ENCODE measurements at places on chromosomes 12 and 14. TPM values are rescaled to one million over a fixed set of nuclear protein-coding genes. Genes with fewer than 3 reads are reported as not detected.

- DNase-seq, result no peak
Measured at GRCh38 chr14:104131968-104132732, 6.2 kb upstream of the KIF26A start.

DNA sequence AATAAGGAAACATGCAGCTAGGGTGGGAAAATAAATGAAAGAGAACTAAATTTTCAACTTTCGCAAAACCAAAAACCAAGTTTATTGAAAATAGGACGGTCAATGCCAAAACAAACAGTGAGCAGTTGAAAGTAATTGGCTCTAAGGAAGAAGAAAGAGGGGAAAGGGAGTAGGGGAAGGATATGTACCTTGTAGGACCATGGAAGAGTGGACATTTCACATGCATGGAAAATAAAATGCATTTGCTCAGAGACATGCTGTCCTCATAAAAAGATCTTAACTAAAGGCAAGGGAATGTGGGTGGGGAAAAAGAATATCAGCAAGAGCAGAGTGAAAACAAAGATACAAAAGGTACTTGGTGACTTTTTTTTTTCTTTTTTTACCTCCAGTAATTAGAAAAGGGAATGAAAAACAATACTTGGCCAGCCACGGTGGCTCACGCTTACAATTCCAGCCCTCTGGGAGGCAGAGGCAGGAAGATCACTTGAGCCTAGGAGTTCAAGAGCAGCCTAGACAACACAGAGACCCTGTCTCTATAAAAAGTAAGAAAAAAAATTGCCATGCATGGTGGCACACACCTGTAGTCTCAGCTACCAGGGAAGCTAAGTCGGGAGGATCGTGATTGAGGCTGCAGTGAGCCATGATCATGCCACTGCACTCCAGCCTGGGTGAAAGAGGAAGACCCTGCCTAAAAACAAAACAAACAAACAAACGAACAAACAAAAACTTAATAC lies 6.6 kb downstream of the TXNDC16 start:
- DNase-seq, result no peak

The CEBPE gene
- total RNA-seq, result 0.19 TPM

The SLC25A47 gene
- not detected for total RNA-seq

The RASSF9 gene
- not detected for total RNA-seq

The KLRF1 gene
- not detected for total RNA-seq

The TAS2R42 gene
- total RNA-seq, result not detected

The NRXN3 gene
- not detected for total RNA-seq

- DNase-seq, result no peak
Measured at GRCh38 chr12:65205886-65206285, 36.5 kb downstream of the LEMD3 start.

DNA sequence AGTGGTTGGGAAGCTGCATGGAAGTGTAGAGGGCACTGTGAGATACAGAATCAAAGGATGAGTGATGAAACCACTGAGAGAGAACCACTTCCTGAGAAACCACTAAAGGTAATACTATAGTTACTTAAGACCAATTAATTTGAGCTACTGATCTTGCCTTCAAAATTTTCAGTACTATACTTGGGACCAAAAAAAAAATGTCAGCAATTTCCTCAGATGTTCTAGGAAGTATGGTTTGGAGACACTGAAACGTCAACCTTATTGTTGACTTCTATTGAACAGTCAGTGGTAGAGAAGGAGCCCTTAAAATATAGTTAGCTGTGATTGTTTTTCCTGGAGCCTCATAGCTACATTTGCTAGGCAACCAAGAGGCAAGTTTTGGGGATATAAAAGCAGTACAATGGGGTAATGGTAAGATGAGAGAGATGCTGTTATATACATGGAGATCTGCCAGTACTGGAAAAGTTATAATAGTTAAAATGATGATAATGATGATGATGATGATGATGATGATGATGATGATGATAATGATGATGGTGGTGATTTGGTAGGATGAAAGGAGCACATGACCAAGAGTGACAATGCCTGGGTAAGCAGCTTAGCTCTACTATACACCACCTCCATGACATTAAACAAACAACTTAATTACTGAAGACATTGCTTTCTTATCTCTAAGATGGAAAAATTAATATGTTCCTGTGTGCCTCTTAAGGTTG lies 300.9 kb upstream of the G2E3 start:
- no peak for DNase-seq

- DNase-seq, result peak; percentile 94
Measured at GRCh38 chr12:124453419-124454351, 113.7 kb downstream of the NCOR2 start.

GRCh38 chr12:123951467-123951866 lies 21.2 kb downstream of the CCDC92 start:
- DNase-seq, result no peak

- DNase-seq, result no peak
Measured at GRCh38 chr12:41013881-41014642, 174.1 kb upstream of the PDZRN4 start.

DNA sequence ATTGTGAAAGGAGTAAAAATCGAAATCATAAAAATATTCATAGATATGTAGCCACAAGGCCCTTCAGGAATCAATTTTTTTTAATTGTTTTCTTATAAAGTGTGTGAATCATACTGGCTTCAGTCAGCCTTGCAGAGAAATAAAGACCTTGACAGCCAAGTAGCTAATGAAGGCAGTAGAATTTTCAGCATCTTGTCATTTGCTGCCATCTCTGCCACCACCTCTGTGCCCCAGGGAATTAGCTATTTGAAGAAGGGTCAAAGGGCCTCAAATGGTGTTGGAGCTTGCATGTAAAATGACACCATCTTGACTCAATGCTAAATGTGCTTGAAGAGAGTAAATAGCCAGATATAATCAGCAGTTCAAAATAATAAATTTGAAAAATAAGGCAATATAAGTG lies 359.4 kb upstream of the DCN start:
- DNase-seq, result no peak

- no peak for DNase-seq
Measured at GRCh38 chr14:75196064-75196463, 19.7 kb upstream of the TMED10 start.

DNA sequence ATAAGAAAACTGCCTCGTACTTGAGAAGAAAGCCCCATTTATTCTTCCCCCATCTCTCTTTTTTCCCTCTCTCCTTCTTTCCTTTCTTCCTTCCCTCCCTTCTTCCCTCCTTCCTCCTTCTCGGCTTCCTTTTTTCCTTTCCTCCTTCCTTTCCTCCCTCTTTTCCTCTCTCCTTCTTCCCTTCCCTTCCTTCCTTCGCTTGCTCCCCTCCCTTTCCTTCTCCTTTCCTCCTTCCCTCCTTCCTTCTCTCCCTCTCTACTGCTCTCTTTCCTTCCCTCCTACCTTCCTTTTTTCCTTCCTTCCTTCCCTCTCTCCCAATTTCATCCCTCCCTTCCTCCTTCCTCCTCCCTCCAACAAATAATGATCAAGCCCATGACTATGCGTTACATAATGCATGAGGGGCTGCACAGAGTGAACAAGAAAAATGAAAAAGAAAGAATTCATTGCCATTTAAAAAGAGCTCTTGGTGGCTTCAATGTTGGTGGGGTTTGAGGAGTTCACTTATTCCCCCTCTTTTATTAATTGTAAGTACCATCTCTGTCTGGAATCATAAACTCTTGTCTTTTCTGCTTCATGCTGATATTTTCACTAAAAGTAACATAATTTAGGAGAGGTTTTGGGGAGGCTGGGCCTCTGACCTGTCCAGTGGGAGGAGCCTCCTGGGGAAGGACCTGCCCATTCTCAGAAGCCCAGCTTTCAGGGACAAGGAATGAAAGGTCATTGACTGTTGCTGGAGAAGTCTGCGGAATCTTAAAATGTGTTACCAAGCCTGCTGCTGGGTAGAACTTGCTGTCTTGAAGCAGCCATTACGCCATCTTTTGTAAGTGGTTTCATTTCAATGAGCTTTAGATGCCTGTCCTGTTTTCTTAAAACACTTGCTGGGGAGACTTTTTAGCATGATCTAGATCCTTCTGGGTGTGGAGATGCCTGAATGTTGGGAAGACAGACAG lies 144.3 kb downstream of the CHST11 start:
- DNase-seq, result no peak

- DNase-seq, result no peak
Measured at GRCh38 chr12:113766131-113766878, 199.8 kb downstream of the RBM19 start.

- no peak for DNase-seq
Measured at GRCh38 chr12:81257947-81258551, 180.2 kb downstream of the ACSS3 start.

The BCL2L14 gene
- 11.5 TPM for total RNA-seq

The DENR gene
- 58.2 TPM for total RNA-seq

GRCh38 chr14:35393826-35394225 lies 10.7 kb downstream of the NFKBIA start:
- DNase-seq, result no peak

DNA sequence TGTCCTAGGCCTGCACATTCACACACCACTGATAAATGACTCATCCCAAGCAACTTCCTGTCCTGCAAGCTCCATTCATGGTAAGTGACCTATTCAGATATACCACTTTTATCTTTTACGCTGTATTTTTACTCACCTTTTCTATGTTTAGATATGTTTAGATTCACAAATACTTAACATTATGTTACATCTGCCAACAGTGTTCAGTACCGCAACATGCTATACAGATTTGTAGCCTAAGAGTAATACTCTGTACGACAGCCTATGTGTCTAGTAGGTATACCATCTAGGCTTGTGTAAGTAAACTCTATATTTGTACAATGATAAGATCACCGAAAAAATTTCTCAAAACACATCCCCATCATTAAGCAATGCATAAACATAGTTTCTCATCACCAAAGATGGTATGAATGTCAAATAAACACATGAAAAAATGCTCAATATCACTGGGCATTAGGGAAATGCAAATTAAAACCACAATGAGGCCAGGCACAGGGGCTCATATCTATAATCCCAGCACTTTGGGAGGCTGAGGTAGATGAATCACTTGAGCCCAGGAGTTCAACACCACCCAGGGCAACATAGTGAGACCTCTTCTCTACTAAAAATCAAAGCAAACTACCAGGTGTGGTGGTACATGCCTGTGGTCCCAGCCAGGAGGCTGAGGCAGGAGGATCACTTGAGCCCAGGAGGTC lies 20.7 kb downstream of the ATXN2 start:
- no peak for DNase-seq

- no peak for DNase-seq
Measured at GRCh38 chr12:128052331-128052730, 214.6 kb upstream of the TMEM132C start.

The PELI2 gene
- 6.6 TPM for total RNA-seq

DNA sequence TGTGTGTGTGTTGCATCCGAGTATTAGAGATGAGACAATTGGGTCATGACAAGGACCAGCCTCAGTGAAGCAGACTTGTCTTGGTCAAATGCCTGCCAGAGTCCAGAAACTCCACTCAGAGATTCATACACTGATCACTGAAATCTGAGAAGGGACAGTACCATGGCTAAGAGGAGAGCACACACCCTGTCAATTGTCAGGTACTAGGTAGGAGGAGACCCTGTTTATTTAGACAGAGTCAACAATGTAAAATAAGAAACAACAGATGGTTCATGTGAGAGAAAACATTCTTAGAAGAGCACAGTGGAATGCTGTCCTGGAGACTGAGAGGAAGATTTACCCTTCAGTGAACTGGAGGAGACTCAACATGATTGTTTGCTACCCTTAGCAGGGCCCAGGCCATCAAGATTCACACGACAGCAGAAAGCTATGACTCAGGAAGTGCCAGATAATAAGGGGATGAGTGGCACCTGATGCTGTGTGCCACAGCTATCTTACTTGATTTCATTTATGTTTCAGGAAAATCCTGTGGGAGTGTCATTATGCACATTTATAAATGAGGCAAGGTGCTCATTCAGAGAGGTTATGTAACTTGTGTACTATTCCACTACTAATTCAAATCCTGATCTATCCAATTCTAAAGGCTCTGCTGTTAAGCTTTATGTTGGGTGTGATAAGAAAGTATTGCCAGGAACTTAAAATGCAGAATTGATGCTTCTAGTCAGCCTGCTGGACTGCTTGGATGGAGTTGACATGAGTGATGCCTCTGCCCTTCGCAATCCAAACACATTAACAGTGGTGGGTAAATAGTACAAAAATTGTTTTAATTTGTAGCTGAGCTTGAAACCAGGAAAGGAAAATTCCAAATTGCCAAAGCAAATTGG lies 136.6 kb upstream of the NEDD1 start:
- no peak for DNase-seq

DNA sequence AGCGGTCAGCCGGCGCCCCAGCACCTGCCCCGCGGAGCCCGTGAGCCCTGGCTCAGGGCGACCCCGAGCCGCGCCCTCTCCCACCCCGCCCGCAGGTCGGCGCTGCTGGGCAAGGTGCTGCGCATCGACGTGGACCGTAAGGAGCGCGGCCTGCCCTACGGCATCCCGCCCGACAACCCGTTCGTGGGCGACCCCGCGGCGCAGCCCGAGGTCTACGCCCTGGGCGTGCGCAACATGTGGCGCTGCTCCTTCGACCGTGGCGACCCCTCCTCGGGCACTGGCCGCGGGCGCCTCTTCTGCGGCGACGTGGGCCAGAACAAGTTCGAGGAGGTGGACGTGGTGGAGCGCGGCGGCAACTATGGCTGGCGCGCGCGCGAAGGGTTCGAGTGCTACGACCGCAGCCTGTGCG lies 14.4 kb downstream of the HHIPL1 start:
- DNase-seq, result peak; percentile 12

DNA sequence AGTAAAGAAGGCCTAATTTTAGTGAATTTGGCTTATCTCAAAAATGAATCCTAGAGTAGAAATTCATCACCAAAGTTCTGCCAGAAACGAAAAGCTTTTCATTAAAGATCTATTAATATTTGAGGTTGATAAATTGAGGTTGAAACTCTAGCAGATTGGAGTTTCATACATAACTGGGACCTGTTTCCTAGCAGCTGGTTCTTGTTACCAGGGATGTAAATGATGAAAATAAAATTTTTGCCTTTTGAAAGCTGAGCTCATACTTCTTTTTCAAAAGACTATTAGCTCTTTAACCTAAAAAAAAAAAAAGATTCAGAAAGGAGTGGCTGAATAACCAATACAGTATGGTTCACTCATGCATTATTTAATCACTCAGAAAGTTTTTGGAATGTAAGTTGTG lies 98.3 kb downstream of the PTGER2 start:
- DNase-seq, result no peak

- DNase-seq, result no peak
Measured at GRCh38 chr12:15059123-15059522, 86.3 kb downstream of the PDE6H start.

DNA sequence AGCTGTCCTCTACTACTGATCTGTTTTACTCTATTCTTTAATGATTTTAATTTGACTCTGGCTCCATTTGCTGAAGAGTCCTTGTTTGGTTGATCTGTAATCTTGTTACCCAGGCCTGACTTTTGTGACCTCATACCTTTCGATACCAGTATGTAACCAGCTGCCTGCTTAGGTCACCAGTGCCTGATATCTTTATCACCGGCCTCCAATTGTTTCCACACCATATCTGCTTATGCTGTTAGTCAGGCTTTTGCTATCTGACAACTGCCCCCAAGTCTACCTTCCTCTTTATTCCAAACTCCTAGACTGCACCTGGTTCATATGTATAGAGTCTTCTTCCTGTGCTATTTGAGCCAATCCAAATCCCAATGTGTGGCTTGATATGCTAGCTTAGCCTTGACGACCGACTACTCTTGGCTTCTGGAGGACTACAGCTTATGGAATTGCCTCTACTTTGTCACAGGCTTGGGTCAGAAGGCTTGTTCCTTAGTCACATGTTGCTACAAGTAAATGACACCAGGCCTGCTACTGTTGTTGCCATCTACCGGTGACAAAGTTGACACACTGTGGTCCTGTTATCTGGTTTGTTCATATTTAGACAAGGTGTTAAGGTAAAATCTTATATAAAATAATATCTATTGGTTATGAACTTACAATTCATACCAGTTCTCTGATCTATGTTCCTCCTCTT lies 193.9 kb downstream of the TRHDE start:
- DNase-seq, result no peak

GRCh38 chr12:122457627-122458026 lies 35.2 kb upstream of the CLIP1 start:
- no peak for DNase-seq

- no peak for DNase-seq
Measured at GRCh38 chr14:97458255-97458654, 661.1 kb downstream of the VRK1 start.

Measured in activated CD4-positive, alpha-beta memory T cell treated with anti-CD3 and anti-CD28 coated beads for 36 hours (primary cell).